Activated gamma-delta T cell (primary cell): ENCODE measurements at places on chromosomes 5 and 9.

DNA sequence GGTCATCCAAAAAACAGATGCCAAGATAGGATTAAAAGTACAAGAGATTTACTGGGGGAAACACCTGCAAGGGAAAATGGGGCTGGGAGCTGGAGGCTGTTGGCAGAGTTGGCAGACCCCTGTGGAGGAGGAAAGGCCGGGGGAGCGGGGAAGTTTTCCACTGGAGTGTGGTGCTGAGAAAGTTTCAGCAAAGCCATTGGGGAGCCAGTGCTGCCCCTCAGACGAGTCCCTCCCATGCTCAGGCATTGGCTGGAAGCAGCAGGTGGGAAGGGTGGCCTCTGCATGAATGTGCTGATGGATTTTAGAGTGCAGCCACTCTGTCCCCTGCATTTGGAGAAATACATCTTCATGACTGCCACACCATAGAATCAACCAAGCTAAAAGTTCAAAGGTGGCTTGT, 52.8 kb downstream of the TTC1 start:
- DNase-seq = no peak

- DNase-seq = no peak
Measured at GRCh38 chr5:59317023-59317773, 576.3 kb downstream of the PDE4D start.

DNA sequence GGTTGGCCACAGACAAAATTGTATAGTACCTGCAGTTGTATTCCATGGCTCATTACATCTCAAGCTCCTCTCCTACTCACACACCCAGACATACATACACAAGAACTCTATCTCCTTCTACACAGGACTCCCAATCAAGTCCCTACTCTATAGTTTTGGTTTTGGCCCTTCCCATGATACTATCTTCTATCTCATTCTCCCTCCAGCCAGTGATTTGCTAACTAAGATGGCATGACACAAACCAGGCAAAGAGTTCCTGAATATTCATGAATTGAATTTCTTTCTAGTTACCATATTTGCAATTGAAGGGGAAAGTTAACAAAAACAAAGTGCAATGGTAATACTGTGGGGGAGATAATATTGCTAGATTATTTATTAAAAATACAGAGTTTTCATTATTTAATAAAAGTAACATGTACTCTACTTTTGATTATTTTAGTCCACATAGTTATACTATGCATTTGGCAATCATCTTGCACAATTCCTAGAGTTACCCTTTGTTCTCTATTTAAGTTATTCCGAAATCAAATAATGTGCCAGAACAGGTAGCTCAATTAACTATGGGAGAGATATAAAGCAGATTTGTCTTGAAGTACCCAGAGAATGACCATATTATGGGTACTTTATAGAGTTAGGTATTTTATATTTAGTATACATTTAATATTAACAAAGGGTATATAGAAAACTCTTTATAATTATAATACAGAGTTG, 9.6 kb upstream of the LURAP1L start:
- no peak for DNase-seq

DNA sequence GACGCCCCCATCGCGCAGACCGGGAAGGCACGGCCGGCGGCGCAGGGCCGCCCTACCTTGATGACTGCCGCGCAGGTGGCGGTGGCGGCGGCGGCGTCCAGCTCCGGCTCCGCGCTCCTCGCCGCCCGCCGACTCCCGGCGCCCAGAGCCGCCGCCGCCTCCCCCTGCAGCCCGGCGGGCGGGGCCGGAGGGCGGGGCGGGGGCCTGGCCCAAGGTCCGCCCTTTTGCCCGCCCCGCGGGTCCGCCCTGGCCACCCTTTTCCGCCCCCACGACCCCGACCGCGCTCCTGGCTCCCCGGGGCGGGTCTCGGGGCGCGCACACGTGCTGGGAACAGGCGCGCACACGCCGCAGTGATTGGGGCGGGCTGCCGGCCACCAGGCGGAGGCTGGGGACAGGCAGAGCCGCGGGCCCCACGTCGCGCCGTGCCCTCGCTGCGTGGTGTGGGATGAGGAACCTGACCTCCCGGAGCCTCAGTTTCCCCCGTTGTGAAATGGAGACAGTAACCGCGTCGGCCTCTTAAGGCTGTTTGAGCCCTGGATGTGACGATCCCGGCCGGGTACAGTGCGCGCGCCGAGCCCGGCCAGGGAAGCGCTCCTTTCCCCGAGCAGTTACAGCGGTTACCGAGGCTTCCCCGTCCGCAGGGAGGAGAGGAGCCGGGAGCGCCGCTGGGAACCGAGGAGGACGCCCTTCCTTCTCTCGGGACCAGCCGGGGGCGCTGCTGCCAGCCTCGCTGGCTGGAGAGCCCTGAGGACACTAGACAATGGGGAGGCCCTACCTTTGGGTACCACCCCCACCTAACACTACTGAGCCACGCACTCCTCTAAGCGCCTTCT, at the start of gene CORO2A:
Gene CORO2A (minus strand): TSS at position 135 of the 833 bp plus-strand sequence. CDS start 34,977 bp downstream, outside the sequence.
- peak; percentile 58 for DNase-seq

- no peak for DNase-seq
Measured at GRCh38 chr9:85016384-85017006, 347.0 kb downstream of the NTRK2 start.
